GM12891 (cell line): ENCODE measurements at places on chromosomes 12 and 14.
A peak's percentile ranks its signal among the peaks of the same experiment; 100 is the strongest.

DNA sequence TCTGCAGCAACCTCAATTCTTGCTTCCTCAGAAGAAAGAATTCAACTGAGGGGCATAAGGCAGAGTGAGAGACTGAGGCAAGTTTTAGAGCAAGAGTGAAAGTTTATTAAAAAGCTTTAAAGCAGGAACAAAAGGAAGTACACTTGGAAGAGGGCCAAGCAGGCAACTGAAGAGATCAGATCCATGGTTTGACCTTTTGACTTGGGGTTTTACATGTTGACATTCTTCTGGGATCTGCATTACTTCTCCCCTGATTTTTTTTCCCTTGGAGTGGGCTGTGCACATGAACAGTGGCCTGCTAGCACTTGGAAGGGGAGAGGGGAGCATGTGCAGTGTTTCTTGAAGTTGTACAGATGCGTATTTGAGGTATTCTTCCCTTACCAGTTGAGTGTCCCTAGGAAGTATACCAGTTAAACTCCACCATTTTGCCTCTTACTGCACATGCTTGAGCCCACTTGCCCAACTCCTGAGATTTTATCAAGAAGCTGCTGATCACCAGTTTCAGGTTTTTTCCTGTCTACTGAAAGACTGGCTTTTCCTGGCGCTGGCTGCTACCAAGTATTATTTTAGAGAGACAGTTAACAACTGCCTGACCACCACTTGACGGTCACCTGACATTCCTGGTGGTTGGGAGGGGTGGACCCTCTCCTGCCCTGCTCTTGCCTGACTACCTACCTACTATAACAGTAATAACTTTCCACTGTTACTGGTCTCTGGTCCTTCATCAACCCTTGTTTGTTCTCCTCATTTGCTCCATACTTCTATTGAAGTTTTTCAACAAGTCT is 26.0 kb upstream of the TMTC2 start:
- no peak for DNase-seq

- no peak for DNase-seq
These were observed 143.6 kb upstream of the OTX2 start for GRCh38 chr14:56953884-56954283.

DNA sequence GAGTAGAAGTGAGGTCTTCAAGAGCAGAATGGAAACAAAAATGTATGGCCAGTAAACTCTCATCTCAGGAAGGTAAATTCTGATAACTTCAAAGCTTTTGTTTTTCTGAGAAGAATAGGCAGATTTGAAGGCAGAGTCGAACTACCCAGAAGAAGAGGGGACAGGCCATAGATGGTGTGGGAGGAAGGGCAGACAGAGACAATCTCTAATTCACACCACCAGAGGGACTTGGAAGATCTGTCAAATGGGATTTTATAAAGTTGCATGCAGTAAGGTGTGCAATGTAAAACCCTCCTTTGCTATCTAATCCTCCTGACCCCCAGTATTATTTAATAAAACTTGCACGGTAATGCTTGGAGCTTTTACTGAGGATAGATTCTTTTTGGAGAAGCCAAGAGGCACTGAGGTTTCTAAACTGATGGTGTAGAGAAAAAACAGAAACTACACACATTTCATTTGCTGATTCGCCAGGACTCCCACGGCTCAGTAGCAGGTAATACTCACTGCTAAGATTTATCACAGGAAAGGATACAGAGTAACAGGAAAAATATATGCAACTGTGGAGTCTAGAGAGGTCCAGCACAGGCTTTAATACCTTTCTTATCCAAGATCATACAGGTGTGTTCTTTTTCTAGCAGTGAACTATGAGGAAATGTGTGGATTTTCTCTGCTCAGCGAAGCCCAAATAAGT is 18.3 kb downstream of the SLC38A2 start:
- DNase-seq: no peak

DNA sequence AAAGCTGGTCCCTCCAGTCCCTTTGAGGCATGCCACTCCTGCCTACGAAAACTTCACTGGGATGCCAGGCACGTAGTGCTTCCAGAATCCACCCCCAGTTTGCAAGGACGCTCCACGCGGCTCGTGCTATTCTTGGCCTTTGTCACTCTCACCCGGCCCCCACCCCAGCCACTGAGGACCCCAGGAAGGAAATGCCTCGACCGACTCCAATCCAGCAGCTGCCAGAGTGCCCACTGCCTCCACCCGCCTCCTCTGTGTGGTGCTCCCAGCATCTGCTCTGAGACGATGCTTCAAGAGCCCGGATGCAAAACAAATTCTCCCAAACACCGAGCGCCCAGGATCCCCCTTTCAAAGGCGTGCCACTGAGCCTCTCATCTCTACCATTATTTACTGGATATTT is 123.9 kb downstream of the RFLNA start:
- DNase-seq: no peak

DNA sequence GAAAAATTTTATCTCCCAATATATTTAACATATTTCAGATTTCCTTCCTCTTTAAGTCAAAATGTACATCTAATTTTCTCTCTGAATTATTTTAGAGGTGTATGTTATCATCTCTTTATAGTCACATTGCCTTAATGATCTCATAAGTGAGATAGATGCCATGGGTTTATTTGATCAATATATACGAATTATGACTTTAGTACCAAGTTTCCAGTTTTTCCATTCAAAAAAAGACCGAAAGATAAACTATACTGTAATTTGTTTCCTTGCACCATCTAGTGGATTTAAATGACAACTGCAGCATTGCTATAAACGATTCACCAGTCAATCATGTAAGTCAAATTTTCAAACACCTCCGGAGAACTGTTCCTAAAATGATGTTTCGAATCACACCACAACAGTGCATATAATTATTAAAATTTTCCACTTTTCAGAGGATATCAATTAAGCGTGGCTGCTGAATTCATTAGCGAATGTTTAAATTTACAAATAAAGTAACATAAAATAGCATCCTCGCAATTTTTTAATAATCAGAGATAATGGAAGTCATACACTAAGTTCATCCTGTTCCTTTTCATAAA is 419 bp upstream of the ATXN7L3B start:
- DNase-seq: peak; percentile 15

DNA sequence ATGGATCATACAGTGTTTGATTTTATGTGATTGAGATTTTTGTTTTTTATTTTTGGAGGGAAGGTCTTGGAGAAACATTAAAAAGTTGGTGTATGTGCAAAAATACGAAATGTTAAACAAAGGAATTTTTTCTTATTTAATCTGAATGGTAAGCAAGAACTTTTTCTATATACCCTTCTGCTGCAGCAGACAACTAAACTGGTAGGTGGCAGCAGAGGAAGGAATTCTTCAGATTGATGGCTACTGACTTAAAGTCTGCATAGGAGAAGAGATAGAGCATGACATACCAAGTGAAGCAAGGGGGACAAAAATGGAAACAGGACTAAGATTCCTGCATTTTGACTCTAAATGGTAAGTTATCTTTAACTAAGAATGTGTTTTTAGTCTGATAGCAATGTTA is 42.0 kb upstream of the A2ML1 start:
- DNase-seq: no peak

- DNase-seq: no peak
These were observed 536.8 kb upstream of the ATP2B1 start for GRCh38 chr12:90245391-90245790.

DNA sequence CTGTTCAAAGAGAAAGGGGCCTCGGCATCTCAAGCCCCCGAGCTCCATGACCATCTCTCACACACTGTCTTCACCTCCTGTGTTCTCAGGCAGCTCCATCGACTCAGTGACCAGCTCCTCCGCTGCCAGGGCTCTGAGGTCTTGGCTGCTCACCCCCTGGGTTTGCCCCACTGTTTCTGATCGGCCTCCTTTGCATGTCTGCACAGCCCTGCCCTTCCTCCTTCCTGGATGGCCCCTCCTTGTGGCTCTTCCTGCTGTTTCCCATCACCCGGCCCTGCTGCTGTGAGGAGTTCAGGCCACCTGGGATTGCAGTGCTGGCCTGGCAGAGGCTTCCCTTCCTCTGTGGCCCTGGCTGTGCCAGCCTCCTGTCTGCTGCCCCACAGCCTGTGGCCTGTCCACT is 38.1 kb upstream of the PIWIL1 start:
- no peak for DNase-seq

- DNase-seq: no peak
These were observed 36.0 kb upstream of the TDRD9 start for GRCh38 chr14:103892247-103892646.

- DNase-seq: no peak
These were observed 4.1 kb upstream of the KRT84 start for GRCh38 chr12:52389313-52390207.

GRCh38 chr12:116236976-116237375 is 40.5 kb downstream of the MED13L start:
- DNase-seq: no peak

DNA sequence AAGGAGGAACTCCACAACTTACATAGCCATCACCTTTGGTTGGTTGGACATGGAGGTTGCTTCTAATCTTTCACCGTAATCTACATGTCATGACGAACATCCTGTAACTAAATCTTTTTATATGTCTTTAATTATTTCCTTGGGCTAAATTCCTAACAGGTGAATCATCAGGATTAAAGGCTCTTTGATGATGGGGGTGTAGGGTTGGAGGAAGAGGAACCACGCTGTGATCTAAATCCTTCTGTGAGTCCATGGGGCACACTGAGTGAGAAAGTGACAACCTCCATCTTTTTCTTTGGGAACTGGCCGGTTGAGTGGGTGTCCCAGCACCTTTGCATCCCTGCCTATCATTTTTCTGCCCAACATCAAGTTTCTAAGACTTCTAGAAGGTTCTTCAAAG is 31.1 kb upstream of the MAP1LC3B2 start:
- no peak for DNase-seq

DNA sequence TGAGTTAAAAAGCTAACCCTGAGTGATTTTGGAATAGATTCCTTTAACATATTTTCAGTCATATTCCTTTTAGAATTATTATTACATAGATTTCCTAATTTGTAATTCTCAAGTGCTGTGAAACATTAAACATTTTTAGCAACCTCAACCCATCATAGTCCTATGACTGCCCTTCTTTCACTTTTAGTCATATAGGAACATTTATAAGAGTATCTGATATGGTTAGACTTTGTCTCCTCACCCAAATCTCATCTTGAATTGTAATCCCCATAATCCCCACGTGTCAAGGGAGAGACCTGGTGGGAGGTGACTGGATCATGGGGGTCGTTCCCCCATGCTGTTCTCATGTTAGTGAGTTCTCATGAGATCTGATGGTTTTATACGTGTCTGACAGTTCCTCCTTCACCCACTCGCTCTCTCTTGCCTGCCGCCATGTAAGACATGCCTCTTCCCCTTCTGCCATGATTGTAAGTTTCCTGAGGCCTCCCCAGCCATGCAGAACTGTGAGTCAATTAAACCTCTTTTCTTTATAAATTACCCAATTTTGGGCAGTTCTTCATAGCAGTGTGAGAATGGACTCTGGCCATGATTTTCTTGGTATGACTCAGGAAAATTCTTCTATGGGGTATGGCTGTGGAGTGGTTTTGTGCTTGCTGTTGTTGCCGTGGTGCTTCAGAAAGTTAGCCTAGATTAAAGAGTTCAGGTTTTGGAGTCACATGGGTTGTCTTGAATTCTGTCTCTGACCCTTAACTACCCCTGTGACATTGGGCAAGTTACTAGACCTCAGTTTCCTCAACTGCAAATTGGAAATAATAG is 83.9 kb downstream of the FUT8 start:
- DNase-seq: no peak

- no peak for DNase-seq
These were observed 7.6 kb upstream of the ATP5MC2 start for GRCh38 chr12:53683494-53683893.

GRCh38 chr12:24896171-24896570 is 52.7 kb downstream of the BCAT1 start:
- DNase-seq: no peak

GRCh38 chr14:29847056-29847380 is 80.6 kb downstream of the PRKD1 start:
- no peak for DNase-seq

DNA sequence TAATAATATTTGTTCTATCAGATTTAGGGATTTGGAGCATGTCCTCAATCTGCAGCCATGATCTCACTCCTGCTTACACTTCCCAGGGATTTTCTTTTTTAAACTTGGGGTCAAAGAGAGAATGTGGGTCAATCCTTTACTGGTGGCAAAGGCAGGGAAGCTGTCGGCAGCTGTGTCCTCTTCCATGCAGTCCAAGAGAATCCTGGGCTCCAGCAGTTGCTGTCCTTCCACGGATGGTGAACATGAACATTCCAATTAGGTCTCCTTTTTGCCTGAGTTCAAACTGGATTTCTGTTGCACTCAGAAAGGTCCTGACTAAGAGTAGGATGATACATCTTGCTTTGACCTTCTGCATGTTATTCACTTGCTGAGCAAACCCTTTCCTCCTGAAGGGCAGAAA is 73.9 kb downstream of the ARL6IP4 start:
- no peak for DNase-seq

GRCh38 chr14:68603533-68604360 is 189.1 kb downstream of the ZFP36L1 start:
- no peak for DNase-seq

DNA sequence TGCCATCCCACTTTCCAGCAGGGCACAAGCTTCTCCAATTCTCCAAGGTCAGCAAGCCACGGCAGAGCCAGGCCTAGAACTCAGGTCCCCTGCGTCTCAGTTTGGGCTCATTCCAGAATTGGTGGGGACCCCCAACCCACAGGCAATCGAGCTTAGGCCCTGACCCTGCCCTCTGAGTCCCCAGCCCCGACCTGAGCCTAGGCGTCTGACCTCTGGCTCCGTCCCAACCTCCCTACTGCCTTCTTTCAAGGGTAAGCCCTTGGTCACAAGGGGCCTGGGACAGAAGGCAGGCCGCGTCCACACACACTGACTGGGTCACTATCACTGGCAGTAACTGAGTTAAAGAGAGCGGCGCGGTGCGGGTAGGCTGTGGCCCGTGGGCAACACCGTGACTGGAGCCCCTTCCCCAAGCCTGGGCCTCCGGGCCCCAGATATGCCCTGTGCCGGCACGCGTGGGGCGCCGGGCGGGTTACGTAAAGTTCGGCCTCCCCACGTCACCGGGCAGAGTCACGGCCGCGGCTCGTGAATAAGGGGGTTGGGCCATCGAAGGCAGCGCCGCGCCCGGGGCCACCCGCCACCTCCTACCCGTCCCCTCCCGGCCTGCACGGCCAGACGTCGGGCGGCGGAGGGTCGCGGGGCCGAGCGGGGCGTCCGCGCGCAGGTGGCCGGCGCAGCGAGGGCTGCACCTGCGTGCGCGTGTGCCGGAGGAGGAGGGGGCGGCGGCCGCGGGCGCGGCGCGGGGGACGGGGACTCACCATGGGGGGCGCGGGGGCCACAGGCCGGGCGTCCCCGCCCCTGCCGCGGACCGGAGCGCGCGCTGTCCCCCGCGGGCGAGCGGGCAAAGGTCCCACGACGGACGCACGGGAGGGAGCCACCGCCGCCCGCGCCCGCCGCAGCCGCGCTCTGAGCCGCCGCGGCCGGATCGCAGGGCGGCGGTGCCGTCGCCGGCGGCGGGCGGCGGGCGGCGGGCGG is 516 bp downstream of the ANKRD9 start:
- DNase-seq: no peak

DNA sequence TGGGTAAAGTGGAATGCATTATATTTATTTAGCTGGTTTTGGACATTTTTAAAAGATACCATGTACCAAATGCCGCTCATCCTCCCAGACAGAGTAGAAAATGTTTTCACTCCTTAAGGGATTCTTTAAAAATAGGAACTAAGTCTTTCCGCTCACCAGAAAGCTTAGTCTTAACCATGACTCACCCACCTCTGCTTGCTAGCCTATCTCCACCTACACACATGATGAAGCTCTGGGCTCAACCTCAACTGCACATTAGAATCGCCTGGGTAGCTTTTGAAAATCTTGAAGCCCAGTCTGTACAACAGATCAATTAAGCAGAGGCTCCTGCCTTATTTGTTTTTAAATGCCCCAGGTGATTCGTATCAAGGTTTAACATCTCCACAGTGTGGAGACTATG is 260.5 kb downstream of the NEDD1 start:
- no peak for DNase-seq

GRCh38 chr12:114319422-114319821 is 86.5 kb downstream of the TBX5 start:
- DNase-seq: no peak
